ENCODE measurements at places on chromosomes 2 and 18.
A peak's percentile ranks its signal among the peaks of the same experiment; 100 is the strongest.

- DNase-seq: no peak
Measured at GRCh38 chr2:2587354-2587753, 256.3 kb upstream of the MYT1L start.

- DNase-seq: no peak
Measured at GRCh38 chr2:205739620-205740019, 57.3 kb downstream of the NRP2 start.

- DNase-seq: no peak
Measured at GRCh38 chr2:55902971-55903370, 20.6 kb downstream of the EFEMP1 start.

DNA sequence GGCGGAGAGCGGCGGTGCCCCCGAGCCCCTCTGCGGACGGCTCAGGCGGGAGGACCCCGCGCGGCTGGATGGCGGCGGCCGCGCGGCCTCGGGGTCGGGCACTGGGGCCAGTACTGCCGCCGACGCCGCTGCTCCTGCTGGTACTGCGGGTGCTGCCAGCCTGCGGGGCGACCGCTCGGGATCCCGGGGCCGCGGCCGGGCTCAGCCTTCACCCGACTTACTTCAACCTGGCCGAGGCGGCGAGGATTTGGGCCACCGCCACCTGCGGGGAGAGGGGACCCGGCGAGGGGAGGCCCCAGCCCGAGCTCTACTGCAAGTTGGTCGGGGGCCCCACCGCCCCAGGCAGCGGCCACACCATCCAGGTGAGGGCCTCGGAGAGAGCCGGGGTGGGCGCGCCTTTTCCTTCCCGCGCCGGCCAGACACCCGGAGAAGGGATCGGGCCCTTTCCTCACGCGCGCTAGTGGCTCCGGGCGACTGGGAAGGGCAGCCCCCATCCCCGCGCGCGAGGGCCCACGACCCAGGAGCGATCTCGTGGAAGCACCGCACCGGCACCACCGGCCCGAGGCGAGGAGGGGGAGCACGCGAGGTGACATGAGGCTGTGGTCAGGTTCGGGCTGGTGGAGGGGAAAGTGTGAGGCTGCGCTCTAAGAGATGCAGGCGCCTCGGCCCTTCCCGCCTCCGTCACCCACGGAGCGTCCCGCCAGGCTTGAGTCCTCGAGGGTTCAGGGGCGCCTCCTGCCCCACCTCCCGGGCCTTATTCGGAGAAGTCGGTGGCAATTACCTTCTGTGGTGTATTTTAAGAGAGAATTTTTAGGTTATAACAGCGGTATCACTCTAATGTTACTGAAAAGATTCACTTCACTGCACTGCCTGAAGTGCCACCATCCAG, 607 bp downstream of the LAMA3 start:
- DNase-seq: peak; percentile 2

DNA sequence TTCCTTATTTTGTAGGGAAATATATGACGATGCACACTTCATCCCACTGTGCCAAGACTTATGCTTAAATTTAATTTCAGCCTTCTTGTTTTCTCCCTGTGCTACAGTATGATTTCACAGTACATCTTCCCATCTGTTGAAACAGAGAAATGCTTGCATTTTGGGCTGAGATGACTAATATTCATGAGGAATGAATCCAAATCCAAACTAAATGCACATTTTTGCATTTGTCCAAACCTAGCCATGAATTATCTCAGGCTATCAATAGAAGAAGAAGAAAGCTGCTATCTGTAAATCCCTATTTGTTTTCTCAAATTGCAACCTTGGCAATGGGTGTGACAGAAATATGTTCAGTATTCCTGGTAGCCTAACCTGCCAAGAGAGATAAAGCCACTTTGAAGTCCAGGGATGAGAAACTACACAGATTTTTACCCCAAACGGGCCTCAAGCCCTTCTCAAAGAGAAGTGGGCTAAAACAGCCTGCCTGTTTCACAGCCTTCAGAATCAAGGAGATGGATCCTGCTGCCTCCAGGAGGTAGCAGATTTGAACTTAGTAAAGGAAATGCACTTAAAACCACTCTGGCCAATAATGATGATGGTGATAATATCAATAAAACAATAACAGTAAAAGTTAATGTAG, 306.9 kb upstream of the NT5C1B start:
- no peak for DNase-seq
